ENCODE measurements at places on chromosomes 4 and X.

DNA sequence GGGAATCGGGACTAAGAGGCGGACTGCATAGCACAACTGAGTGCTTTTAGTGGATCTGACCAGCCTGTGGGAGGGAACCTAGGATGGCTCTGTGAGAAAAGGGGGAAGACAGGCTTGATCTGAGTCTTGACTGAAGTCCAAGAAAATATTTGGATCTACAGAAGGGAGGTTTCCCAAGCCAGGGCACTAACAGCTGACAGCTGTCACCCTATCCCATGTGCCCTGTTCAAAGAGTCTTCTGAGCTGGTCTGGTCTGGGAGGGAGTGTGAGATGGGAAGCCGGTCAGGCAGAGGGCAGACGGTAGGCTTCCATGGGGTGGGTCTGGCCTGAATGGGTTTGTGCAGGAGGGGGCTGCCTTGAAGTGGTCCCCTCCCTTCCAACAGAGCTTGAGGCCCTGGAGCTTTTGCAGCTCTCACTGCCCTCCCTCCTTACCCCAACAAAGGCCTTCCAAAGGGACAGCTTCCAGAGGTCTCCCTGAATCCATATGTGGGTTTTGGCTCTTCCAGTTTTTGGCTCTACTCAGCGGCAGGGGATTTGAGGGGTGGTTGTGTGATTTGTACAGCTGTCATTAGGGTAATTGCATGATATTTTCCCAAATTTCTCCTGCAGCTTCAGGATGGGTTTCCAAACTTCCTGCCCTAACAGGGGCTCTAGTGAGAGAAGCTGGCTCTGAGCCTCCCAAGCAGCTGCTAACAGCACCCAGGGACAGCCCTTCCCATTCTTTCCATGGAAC lies 643.7 kb downstream of the BCOR start:
- no peak for DNase-seq

DNA sequence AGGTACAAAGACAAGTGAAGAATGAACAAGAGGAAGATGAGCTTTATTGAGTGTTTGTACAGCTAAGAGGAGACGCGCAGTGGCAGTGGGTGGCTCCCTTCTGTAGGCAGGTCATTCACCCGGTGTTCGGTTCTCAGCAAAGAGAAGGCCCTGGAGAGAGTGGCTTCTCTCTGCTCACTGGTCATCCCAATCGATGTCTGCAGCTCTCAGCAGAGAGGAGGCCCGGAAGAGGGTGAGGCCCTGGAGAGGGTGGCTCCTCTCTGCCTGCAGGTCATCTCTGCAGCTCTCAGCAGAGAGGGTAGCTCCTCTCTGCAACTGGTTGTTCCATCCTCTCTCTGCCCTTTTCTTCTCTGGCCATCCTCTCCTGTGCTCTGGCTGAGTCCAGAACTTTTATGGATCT lies 126.5 kb downstream of the UGT8 start:
- DNase-seq, result no peak

DNA sequence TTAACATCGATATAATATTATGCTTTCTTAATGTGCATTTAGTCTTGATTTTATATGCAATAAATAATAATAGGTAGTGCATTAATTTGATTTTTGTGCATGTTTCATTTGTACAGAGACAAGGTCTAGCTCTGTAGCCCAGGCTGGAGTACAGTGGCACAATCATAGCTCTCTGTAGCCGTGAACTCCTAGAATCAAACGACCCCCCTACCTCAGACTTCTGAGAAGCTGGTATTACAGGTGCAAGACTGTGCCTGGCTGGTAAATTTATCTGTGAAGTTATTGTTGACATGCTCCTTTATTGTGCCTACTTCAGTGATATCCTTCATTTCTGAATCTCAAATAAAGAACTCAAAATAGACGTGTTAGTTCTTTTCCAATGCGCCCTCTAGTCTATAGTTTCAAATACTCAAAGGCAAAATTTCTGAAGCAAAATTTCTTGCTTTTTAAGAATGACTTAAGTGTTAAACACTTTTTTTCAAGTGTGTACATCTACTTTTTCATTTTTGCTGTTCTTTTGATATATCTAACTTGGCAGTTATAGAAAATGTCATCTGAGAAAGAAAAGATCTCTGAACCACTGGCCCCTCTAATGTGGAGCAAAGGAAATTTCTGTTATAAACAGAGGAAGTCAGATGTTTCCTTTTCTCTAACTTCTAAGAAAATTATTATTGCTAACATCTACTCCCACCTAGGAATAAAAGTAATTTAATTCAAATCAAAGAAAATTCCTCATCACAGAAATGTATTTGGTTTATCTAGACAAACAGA lies 28.3 kb upstream of the GUCY1A1 start:
- no peak for DNase-seq

DNA sequence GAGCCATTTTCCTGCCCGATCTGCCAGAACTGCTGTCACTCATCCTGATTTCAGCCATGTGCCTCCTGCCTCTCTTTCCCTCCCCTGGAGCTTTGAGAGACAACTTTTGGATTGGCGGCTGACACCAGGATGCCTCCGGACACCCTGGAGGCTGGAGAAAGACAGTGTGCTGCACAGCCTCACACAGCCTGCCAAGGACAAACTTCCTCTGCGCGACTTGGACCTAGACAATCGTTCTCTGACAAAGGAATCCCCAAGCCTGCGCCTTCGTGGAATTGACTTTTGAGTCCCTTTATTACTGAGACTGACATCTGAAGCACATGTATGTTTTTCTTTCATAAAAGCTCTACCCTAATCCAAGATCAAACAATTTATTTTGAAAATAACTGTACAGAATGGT lies 10.8 kb upstream of the LDB2 start:
- no peak for DNase-seq

DNA sequence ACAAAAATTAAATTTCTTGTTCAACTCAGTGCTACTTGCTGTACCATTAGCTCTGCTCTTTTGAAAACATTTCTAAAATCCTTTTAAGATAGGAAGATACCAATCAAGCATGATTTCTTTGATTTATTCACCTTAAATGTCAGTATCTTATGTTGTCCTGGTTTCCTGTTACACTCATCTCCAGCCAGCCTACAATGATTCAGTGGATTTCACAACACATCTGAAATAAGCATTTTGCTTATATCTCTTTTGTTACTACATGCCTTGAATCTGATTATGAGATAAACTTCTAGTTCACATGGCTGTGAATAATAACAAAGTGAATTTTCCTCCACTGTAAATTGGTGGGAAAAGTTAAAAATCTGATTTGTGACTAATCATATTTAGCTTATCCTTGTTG lies 112.5 kb upstream of the BMP3 start:
- DNase-seq, result no peak

DNA sequence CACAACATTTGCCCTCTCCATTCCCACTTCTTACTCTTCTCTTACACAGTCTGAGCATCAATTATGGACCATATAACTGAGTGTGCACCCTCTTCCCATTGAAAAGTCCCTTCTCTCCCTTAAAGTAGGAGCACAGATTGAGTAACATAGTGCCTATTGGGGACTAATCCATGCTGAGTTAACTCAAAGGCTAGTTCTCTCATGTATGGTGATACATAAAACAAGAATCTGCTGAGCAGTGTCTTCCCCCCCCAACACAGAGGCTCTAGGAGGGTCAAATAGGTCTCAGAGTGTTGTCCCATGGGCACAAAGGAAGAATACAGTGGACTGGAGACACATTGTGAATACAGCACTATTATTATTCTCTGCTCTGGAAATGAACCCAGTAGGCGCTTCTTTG lies 274.6 kb upstream of the BOD1L1 start:
- DNase-seq, result no peak

- no peak for DNase-seq
Observed at GRCh38 chrX:44155126-44155525, 181.9 kb upstream of the NDP start.

DNA sequence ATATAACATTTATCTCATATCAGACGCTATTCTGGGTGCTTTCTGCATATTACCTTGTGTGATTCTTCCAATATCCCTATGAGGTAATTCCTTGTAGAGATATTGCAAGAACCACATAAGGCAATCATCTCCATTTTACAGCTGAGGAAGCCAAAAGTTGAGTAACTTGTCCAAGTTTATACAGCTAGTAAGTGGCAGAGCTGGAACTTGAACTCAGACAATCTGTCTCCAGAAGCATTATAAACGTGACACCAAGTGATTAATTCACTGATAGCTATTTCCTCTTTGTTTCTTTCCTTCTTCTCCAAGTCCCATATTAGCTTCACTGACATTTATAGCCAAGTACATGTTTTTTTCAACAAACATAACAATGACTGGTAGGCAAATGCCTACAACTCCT lies 7.3 kb downstream of the EMCN start:
- no peak for DNase-seq

DNA sequence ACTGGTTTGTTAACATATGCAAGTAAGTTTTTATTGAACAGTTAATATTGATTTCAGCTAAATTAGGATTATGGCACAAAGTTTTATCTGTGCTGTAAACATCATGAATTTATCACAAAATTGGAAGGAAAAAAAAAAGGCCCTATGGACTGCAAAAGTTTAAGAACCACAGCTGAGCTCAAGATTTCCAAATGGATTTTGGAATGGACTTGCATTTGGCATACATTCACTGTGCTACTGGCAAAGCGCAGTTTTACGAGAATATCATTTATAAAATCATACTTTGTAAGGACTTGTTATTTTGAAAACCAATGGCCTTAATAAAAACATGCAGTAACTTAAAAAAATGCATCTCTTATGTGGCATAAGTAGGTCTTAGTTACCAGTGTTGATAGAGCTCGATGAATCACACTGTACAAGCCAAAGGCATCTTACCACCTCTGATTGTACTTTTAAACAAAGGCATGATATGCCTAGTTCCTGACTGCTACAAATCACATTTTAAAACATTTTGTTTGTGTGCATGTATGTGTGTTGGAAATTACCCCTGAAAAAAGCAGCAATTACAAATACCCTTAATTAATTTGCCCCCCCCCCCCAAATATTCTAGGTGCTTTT lies 58.6 kb downstream of the TAB3 start:
- no peak for DNase-seq

GRCh38 chrX:21476909-21477308 lies 102.7 kb downstream of the CNKSR2 start:
- DNase-seq, result no peak

DNA sequence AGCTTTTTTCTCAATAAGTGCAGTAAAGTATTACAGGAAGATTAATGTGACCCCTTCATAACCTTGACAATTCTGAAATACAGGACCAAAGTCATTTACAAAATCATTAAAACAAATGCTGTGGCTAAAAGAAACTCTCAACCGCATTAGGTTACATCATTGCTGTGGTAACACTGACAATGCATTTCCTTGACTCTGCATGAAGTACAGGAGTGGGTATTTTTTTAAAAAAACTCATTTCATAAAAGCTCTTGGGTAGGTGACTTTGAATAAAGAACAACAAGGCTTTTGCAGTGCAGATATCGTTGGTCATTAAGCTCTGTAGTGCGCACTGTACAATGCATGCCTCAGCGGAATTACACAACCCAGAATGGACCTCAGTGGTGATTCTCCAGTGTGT lies 23.4 kb upstream of the XK start:
- DNase-seq, result no peak

DNA sequence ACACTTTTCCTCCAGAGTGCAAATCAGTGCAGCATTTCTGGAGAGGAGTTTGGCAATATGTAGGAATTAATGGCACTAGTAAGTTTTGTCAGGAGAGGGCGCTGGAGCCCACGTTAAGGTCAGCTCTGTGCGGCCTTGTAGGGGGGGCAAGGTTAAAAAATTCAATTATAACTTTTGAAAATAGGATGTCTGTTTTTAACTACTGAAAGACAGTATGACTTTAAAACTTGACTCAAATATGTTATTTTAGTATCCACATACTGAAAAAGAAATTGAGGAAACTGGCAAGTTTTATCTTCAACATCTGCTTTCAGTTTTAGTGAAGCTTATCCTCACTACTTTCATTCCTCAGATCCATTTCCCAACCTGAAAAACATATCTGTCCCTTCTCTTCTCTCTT lies 30.9 kb upstream of the HSD17B13 start:
- no peak for DNase-seq

DNA sequence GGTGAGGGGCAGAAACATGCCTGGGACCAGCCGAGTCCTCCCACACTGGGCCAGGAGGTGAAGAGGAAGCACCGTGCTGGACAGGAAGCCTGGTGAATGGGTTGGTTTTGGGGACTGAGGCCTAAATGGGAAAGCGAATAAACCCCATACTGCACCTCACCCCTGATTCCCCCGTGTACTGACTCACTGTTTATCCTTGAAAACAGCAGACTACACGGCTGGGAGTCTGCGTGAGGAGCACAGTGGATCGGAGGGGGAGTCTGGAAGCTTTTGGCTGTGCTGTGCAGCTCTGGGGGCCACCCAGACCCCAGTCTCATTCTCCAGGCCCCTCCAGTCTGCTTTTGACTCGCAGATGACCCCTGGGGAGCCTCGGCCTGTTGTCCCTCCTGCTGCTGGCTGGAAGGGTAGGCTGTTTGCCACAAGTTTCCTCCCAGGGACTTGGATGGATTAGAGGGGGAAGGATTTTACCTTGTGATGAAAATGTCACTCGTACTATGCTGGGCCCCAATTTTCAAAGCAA lies 90.0 kb downstream of the PSAPL1 start:
- no peak for DNase-seq

DNA sequence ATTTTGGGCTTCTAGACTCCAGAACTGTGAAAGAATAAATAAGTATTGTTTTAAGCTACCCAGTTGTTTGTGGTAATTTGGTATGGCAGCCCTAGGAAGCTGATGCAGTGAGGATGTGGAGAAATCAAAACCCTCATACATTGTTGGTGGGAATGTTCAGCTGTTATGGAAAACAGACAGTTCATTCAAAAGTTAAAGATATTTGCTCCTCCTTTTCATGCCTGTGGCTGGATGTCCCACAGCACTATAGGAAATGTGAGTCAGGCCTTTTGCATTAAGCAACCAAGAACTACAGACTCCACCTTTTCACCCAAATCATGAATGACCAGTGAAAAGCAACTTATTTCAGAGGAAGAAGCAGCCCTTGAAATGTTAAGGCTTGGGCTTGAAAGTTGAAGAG lies 6.7 kb downstream of the BBS12 start:
- no peak for DNase-seq

DNA sequence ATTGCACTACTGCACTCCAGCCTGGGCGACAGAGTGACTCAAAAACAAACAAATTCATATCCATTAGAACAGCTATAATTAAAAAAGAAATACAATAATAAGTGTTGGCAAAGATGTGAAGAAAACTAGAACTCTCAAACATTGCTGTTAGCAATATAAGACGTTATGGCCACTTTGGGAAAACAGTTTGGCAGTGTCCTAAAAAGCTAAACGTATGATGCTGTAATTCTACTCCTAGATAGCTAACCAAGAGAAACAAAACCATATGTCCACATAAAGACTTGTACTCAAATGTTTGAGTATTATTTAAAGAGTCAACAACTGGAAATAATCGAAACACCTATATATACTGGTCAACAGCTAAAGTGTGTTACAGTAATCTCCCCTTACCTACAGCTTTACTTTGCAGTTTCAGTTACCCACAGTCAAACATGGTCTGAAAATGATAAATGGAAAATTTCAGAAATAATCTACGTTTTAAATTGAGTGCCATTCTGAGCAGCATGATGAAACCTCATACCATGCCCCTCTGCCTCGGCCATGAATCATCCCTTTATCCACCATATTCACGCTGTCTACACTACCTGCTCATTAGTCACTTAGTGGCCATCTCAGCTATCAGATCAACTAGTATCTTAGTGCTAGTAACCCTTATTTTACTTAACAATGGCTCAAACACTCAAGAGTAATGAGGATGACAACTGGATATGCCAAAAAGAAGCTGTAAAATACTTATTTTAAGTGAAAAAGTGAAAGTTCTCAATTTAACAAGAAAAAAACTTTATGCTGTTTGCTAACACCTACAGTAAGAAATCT lies 4.9 kb downstream of the ELF2 start:
- DNase-seq, result no peak
